ENCODE measurements at places on chromosomes 4 and X. TPM values are rescaled to one million over a fixed set of nuclear protein-coding genes. Genes with fewer than 3 reads are reported as not detected.

CLCN4 gene
- total RNA-seq, result 6.9 TPM

PASD1 gene
- not detected for total RNA-seq

CENPVL1 gene
- total RNA-seq, result not detected

C4orf36 gene
- not detected for total RNA-seq

SPANXA2 gene
- not detected for total RNA-seq

NHS gene
- total RNA-seq, result under 0.01 TPM

RAB41 gene
- not detected for total RNA-seq

FAM236C gene
- total RNA-seq, result not detected

TIMM8A gene
- total RNA-seq, result 2.6 TPM

DCAF4L1 gene
- total RNA-seq, result under 0.01 TPM

CEP44 gene
- 6.8 TPM for total RNA-seq

RASL11B gene
- not detected for total RNA-seq

RENBP gene
- 35.9 TPM for total RNA-seq

DDX60 gene
- 25.2 TPM for total RNA-seq

MAGED4 gene
- 38.9 TPM for total RNA-seq

ARSD gene
- 21.6 TPM for total RNA-seq

TEC gene
- 1.8 TPM for total RNA-seq

NSG1 gene
- not detected for total RNA-seq

HEPH gene
- total RNA-seq, result 2.4 TPM

FRG2 gene
- total RNA-seq, result not detected

S100P gene
- total RNA-seq, result 0.40 TPM

FAAH2 gene
- 0.60 TPM for total RNA-seq

MAGEC1 gene
- total RNA-seq, result not detected

IQCM gene
- total RNA-seq, result not detected

TMEM271 gene
- total RNA-seq, result not detected

SPACA5 gene
- total RNA-seq, result not detected

WDFY3 gene
- total RNA-seq, result 72.4 TPM

DKK2 gene
- total RNA-seq, result under 0.01 TPM

MAB21L2 gene
- 0.20 TPM for total RNA-seq

SMIM31 gene
- not detected for total RNA-seq

PRR32 gene
- not detected for total RNA-seq

GUCY2F gene
- under 0.01 TPM for total RNA-seq

PLK4 gene
- total RNA-seq, result 3.6 TPM

CT47C1 gene
- total RNA-seq, result not detected

GRSF1 gene
- 41.4 TPM for total RNA-seq

SCD5 gene
- total RNA-seq, result 31.0 TPM

BEX3 gene
- 200 TPM for total RNA-seq

MAGED4B gene
- total RNA-seq, result 15.5 TPM

ANXA10 gene
- total RNA-seq, result 0.99 TPM

PNMA3 gene
- not detected for total RNA-seq

DGAT2L6 gene
- not detected for total RNA-seq

BEX1 gene
- not detected for total RNA-seq
